ENCODE measurements at places on chromosomes 12 and 14.

DNA sequence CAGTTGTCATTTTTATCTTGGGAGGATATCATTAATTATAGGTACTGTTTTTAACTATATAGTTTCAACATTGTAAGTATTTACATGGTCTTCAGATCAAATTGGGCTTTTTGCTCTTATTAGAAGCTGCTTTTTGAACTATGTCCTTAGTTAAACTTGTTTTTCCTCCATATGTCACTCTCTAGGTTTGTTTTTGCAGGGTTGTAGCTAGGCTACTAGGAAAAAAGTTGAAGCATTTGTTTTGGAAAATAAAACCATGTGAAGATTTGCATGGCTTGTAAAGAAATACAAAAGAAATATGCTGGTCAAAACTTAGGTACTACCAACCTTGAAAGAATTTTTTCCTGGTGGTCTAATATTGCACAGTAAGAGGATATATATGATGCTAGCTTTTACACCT is 3.4 kb downstream of the ARID2 start:
- DNase-seq = no peak

DNA sequence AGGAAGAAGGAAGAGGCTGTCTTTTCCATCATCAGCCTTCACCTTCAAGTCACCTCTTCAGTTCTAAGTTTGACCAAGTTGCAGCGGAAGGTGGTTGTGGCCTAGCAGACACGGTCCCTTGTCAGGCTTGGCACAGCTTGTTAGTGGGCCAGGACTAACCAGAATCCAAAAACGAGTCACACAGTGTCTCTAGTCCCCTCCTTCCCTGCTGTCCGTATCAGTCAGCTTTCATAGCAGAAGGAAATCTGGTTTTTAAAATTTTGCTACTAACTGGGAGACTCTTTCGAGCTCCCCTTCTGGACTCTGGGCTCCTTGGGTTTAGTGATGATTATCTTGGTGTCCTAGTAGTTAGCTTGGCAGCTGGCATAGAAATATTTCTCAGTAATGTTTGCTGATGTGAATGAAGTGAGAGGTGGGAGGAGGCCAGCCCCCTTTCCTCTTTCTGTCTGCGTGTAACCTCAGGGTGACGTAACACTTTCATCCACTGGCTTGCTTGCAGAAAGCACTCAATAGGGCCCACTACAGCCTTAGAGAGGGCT is 3.8 kb downstream of the ETV6 start:
- no peak for DNase-seq

- no peak for DNase-seq
These were observed 111.0 kb downstream of the BEGAIN start for GRCh38 chr14:100476012-100476822.

DNA sequence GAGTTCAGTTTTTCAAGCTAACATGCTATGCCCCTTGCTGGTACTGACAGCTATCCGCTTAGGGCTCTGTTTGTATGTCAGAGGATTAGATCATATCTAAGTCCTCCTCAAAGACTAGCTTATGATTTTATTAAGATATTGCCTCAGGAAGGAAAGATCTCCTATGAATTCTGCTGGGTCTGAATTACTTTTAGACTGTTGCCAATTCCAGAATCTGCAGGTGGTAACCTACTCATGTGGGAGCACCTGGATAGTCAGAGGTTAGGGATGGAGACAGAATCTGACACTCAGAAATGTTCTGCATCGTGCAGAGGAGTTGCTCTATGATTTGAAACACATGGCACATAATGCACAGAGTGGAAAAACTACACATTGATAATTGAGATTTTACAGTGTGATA is 843.4 kb downstream of the SLC6A15 start:
- DNase-seq = no peak

GRCh38 chr12:91538418-91538817 is 355.8 kb upstream of the DCN start:
- DNase-seq = no peak

DNA sequence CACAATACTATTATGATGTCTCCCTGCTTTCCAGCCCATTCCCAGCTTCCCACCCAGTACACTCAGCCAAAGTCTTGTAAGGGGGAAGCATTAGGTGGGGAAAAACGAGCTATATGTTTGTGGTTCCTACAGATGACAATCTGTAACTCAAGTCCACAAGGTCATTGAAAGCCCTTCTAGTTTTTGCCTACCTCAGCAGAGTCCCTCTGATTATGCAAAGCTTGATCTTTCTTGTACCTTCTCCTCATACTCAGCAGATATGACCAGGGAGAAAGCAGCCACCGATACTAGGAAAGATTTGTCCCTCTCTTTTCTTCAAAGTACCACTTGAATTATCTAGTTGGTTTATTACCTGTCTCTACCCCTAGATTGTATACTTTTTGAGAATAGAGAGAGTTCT is 10.6 kb downstream of the CMAS start:
- DNase-seq = no peak

DNA sequence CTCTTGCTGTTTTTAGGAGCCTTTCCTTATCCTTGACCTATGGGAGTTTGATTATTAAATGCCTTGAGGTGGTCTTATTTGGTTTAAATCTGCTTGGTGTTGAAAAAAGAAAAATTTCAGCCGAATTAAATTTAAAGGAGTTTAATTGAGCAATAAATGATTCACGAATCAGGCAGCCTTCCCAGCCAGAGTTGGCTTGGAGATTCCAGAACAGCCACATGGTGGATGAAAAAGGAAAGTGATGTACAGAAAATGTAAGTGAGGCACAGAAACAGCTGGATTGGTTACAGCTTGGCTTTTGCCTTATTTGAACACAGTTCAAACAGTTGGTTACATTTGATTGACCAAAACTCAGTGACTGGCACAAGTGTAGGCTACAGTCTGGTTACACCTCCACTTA is 69.7 kb downstream of the WASHC3 start:
- no peak for DNase-seq

- no peak for DNase-seq
These were observed 29.9 kb downstream of the ZBTB42 start for GRCh38 chr14:104830781-104831180.

Data from GM23338 (cell line).